ENCODE measurements at places on chromosomes 2 and 18. TPM values are rescaled to one million over a fixed set of nuclear protein-coding genes. Genes with fewer than 3 reads are reported as not detected.

NPAS2 gene
- total RNA-seq: 27.7 TPM

PLB1 gene
- 1.3 TPM for total RNA-seq

PAIP2B gene
- 0.65 TPM for total RNA-seq

CREG2 gene
- total RNA-seq: 2.4 TPM

CCDC121 gene
- 1.8 TPM for total RNA-seq

RGPD3 gene
- 0.20 TPM for total RNA-seq

MDH1B gene
- total RNA-seq: 0.33 TPM

FAM124B gene
- 0.33 TPM for total RNA-seq

IHH gene
- total RNA-seq: not detected

ABHD1 gene
- total RNA-seq: 0.20 TPM

DSG1 gene
- total RNA-seq: not detected

SLC14A1 gene
- 167 TPM for total RNA-seq

MALL gene
- 48.5 TPM for total RNA-seq

ANKRD36C gene
- total RNA-seq: 29.8 TPM

PID1 gene
- 48.6 TPM for total RNA-seq

LYPD1 gene
- total RNA-seq: 12.8 TPM

CCDC68 gene
- total RNA-seq: 15.1 TPM

CYRIA gene
- total RNA-seq: 5.5 TPM

CERKL gene
- not detected for total RNA-seq

EVX2 gene
- not detected for total RNA-seq

CPO gene
- total RNA-seq: not detected

ACMSD gene
- not detected for total RNA-seq

SAG gene
- not detected for total RNA-seq

ACTG2 gene
- 32.7 TPM for total RNA-seq

RIT2 gene
- not detected for total RNA-seq

TCF23 gene
- total RNA-seq: not detected

TGFA gene
- total RNA-seq: 2.8 TPM

UGT1A5 gene
- not detected for total RNA-seq

TPRKB gene
- 10.1 TPM for total RNA-seq

SIX3 gene
- total RNA-seq: not detected

CNRIP1 gene
- 20.5 TPM for total RNA-seq

PRKAG3 gene
- total RNA-seq: 0.52 TPM

KCNF1 gene
- not detected for total RNA-seq

PSMD1 gene
- total RNA-seq: 134 TPM

IKZF2 gene
- 5.2 TPM for total RNA-seq

GPBAR1 gene
- total RNA-seq: 0.03 TPM

SEH1L gene
- 69.0 TPM for total RNA-seq

ACKR3 gene
- 9.2 TPM for total RNA-seq

WDR54 gene
- 42.1 TPM for total RNA-seq

ARL4C gene
- total RNA-seq: 79.7 TPM

DNAJC5G gene
- total RNA-seq: not detected

DPP4 gene
- 39.1 TPM for total RNA-seq

INHBB gene
- total RNA-seq: 0.52 TPM

GRHL1 gene
- 0.33 TPM for total RNA-seq

GPR39 gene
- total RNA-seq: 6.4 TPM

CYP26B1 gene
- total RNA-seq: 1.1 TPM

TUBA4B gene
- not detected for total RNA-seq

Measured in smooth muscle cell of the pulmonary artery (primary cell).